Renal pelvis (tissue), 12 donors: ENCODE measurements at places on chromosomes 6 and 20.

DNA sequence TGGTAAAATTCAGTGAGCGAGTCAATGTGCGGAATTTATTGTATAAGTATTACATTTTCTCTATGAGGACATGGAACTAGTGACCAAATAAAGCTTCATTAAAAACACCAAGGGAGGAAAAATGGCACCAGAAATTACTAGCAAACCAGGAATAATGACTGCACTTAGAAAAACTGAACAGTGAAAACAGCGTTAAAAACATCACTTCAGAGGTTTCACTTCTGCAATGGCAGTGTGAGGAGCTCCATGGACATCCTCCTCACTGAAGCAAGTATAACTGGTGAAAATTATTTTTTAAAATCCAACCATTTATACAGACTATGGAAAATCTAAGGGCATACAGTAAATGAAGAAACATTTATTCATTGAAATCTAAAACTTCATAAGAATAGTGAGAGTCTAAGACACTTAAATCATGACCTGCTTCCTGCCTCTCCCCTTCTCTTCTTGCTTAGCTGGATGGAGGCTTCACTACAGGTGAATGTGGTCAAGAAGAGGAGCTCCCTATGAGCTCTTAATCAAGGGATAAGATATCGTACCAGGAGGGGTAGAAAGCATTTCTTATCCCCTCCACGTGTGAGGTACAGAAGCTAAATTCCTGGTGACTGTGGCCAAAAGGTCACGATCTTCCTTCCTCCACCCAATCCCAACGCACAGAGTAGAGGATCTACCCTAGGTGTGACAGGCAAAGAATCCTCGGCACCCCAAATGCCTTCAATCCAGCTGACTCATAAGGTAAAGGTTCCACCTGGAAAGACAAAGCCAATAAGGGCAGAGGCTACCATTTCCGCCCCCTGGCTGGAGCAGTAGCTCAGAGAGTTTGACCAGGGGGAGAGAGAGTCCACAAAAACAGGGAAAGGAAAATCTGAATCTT, 12.3 kb upstream of the ASF1A start:
- DNase-seq, result no peak

DNA sequence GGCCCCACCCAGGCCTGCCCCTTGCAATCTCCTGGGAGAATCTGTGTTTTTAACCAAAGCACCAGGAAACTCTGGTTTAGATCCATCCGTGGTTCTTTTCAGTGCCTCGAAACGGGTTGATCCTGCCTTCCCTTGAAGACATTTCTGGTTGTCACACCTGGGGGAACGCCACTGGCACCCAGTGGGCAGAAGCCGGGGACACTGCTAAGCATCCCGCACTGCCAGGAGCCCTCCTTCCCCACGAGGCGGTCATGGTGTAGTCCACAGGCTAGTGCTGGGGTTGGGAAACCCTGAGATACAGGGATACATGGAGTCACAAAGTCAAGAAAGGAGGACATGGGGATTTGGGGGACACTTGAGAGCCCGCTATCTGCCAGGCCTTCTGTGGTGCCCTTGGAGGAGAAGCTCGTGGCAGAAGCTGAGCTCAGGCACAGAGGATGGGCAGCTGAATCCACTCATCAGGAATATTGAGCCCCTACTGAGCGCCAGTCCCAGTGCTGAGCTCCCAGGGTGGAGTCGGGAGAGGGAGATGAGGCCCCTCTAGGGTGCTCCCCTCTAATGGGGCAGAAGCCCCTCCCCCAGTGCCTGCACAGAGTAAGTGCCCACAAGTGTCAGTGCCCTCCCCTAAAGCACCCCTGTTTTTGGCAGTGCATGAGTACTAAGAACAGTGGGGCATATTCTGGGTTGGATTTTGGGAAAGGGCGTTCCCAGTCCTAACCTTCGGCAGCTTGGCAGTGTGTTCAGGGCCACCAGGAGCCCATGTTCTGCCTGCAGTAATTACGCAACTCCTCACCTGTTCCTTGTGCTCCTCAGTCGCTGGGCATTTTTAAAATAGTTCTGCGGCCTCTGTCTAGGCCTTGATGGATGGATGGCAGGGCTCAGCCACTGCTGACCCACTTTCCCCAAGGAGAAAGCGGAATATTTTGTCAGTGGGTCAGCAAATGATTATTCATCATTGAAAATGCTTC, 25.6 kb upstream of the PHACTR3 start:
- DNase-seq, result no peak

DNA sequence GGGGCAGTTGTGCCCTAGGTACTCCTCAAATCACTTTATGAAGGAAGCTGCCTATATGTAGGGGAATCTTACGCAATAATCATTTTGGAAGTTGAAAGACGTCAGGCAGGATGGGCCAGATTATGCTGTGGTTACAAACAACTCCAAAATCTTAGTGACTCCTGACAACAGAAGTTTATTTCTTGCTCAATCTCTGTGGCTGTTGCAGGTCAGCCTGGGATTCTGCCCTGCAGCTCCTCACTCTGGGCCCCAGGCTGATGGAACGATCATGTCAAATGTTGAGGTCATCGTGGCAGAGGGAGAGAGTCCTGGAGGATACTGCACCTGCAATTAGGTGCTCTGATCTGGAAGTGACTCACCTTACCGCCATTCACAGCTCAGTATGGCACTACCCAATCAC, 88.4 kb downstream of the ZDHHC14 start:
- no peak for DNase-seq

- no peak for DNase-seq
Measured at GRCh38 chr6:98131290-98131990, 702.9 kb upstream of the POU3F2 start.

DNA sequence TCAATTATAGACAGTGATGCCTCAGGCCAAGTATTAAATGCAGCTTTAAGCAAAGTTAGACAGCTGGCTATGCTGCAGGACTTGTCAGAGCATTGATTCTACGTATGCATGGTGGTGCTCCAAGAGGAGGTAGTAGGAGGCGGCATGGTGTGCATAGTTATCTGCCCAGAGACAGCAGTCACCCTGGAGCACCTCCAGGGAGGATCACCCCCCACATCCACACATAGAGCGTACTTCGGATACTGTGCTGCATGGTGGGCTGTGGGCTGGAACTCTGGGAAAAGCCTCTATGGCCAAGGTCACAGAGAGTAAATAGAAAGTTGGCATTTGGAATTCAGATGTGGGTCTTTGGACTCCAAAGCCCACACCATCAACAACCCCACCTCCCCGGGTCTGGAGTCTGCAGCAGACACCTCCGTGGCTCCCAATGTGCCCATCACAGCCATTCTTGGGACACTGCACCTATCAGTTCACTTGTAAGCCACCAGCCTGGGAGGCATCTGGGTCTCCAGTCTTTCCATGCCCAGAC, 64.5 kb upstream of the STX16 start:
- DNase-seq, result no peak

DNA sequence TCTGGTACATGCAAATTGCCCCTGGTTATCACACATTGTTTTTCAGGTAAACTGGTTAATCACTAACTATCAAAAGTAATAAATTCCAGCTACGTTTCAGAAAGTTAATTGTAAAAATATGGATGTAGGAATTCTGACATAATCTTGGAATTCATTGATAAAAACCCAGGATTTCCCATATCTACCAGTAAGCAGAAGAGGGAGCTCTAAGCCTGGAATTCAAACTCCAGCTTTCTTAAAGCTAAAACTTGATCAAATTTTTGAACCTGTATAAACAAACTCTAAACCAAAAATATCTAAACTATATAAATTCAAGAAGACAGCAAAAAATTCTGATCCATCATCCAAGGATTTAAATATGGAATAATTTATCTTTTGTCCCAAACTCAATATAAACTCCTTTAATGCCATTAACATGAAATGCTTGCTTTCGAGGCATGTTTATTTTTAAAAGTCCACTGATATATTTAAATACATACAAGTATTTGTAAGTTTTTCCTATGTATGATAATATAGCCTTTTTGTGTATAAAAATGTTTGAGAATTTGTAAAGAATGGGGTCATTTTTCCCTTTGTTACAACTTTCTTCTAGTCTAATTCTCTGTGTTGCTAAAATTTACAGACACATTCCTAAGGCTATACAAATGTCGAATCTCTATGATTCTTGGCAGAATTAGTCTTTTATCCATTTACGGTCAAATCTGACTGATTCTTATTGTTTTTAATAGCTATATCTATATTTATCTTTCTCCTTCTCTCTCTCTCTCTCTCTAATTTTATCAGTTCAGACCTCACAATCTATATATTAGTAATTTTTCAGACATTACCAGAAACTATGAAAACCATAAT, 91.4 kb upstream of the RNF217 start:
- DNase-seq, result no peak

DNA sequence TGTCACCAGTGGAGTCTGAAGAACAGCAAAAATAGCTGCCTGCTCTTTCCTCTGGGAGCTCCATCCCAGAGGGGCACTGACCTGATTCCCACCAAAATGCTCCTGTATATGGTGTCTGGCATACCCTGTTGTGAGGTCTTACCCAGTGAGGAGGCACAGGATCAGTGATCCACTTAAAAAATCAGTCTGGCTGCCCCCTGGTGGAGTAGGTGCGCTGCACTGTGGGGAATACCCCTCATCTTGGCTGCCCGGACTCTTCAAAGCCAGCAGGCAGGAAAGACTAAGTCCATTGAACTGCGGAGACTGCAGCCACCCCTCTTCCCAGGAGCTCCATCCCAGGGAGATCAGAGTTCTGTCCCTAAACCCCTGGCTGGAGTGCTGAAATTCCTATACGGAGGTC, 230.9 kb upstream of the HTR1E start:
- no peak for DNase-seq

DNA sequence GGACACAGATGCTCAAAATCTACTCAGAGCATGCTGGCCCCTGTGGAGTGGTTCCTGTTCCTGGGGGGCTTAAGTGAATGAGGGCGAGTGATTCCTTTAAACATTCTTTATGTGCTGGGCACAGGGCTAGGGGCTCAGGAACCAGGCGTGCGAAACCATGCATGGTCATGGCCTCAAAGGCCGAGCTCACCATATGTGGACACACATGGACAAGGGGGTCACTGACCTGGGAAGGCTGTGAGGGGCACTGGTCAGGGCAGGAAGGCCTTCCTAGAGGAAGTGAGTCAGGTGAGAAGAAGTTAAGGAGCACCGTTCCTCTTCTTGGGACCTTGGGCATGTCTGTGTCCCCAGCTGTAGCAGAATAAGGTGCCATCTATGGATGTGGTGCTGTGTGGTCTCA, 74.6 kb upstream of the BHLHE23 start:
- DNase-seq, result no peak

DNA sequence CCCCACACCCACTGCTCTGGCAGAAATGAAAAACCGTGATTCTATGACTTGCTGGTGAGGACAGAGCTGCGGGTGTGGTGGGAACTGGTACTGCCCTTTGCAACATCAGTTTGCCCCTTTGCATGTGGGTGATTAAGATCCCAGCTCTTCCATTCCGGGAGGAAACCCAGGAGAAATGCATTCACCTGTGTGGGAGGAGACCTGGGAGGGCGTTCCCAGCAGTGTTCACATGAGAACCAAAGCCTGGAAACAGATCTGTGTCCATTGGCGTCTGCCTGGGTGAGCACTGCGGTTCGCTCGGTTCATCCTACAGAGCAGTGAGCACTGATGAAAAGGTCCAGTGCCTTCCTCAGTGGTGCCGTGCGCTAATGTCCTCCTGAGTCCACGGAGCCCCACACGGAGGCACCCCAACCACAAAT, 89.7 kb downstream of the SMOC2 start:
- DNase-seq, result no peak

- DNase-seq, result no peak
Measured at GRCh38 chr6:70900047-70900446, 56.8 kb downstream of the B3GAT2 start.

DNA sequence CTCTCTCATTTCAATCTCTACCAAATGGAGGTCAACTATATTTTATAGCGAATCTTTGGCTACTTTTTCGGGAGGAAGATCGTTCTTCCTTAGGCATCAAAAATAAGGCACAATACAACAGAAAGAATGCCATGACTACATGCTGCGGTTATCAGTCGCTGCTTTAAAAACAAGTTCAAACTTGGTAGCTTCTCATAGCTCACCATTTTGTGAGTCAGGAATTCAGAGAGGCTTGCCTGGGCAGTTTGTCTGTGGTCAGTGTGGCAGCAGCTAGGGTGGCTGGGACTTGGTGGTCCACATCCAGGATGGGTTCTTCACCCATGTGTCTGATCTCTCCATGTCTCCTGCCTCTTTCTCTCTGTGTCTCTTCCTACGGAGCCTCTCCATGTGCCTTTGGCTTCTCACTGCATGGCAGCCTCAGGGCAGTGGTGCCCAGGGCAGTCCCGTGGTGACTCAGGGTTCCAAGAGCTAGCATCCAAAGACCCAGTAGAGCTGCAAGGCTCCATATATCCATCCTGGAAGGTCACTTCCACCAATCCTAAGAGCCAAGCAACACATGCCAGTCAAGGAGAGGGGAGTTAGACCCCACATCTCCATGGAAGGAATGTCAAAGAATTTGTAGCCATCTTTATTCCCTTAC, 10.4 kb downstream of the SCML4 start:
- no peak for DNase-seq

DNA sequence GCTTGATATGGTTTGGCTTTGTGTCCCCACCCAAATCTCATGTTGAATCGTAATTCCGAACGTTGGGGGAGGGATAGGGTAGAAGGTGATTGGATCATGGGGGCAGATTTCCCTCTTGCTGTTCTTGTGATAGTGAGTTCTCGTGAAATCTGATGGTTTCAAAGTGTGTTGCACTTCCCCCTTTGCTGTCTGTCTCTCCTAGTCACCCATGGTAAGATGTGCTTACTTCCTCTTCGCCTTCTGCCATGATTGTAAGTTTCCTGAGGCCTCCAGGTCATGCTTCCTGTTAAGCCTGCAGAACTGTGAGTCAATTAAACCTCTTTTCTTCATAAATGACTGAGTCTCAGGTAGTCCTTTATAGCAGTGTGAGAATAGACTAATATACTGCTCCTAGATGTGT, 19.9 kb downstream of the PFDN4 start:
- DNase-seq, result no peak

GRCh38 chr6:31765910-31766794, 3.7 kb downstream of the SAPCD1 start:
- peak; percentile 31 for DNase-seq

- no peak for DNase-seq
Measured at GRCh38 chr20:6501061-6501460, 266.4 kb upstream of the BMP2 start.

GRCh38 chr6:3202999-3203696, 24.3 kb downstream of the TUBB2B start:
- DNase-seq, result no peak

DNA sequence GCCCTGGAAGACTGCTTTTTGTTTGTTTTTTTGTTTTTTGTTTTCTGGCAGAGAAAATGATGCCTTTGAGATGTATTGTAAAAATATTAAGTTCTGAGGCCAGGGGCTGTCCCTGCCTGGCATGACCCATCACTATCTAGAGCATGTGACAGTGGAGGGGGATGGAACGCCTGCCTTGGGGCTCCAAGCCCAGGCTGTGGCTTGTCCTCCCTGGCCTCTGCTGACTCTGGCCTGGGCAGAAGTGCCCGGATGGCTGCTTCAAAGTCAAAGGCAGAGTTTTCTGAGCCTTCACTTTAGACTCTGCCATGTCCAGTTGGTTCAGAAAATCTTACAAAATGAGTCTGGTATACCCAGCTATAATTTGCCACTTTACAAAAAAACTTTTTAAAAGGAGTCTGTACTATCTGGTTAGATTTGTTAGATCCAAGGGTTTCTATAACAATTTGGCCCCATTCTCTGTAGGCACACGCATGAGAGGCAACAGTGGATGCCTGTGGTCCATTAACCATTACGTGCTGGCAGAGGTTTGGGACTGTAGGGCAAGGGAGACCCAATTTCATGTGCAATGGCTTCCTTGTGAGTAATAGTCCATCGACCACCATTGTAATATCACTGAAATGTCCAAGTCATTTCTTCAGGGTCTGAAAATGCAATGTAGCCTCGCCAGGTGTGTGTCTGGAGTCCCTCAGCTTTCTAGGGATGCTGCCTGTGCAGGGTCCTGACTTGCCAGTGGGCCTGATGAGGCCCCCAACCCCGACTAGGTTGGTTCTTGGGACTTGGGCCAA, 8.3 kb downstream of the PPP1R3G start:
- DNase-seq, result no peak
